Brain microvascular endothelial cell (primary cell): ENCODE measurements at places on chromosomes 3 and 15.

DNA sequence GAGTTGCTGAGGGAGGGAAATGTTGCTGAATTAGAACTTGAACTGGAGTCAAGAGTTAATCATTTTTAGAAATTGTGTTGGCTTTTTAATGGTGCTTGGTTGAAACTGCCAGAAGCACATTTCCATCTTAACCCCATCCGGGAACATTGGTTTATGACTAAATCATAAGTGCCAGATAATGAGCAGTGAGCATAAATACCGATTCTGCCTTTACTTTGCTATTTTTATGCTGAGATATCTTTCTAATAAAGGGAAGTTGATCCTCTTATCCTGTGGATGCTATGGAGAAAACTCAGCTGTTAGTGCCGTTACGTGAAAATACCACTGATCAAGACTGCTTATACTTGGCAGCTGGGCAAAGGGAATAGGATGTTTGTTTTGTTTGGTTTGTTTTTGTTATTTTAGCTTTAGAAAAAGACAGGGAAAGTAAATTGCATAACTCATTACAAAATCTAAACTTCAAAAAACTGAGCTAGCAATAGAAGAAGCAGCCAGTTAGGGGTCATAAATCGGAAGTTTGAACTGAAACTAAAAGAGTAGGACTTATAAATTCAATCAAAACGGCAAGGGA lies 813.1 kb downstream of the NAALADL2 start:
- DNase-seq: no peak

DNA sequence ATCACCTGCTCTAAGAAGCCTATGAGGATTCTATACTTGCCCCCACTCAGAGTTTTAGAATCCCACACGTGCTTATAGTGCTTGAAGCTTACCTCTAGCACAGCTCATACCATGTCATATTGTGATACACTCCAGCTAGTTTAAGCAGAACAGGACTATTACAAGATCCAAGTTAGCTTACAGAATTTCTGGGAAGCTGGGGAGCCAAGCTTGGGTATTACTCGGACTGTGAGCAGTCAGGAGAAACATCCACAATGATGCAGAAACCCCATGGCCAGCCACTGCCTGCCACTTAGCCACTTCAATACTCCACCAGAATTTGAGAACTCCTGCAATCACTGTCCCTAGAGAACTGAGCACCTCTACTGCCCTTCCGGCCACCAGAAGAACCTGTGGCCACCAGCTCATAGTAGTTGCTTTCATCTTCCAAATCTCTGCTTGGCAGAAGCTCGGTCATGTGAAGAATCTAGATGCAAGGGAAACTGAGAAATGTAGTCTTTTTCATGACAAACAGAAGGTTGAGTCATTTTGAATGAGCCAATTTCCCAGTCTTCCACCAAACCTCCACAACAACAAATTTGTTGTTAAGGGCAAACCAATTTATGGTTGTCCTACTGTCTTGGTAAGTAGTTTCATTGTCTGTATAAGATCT lies 27.7 kb upstream of the SSR3 start:
- DNase-seq: no peak

- DNase-seq: no peak
Measured at GRCh38 chr3:28906561-28907310, 374.1 kb upstream of the RBMS3 start.

DNA sequence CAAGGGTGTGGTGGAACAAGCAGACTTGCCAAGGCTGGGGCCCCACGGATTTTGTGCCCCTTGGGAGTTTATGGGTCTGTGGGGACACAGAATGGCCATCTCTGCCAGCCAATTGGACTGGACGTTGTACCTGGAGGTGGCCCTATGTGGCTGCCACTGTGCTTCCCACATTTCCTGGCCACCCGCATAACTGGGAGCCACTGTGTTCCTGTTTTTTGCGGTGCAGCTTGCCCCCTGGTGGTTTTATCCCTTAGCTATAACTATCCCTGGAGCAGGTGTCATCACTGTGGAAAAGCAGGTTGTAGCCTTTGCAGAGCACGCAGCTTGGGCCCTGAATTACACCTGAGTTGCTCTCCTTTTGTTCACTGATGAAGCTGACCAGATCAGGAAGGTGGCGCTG lies 306.3 kb downstream of the ZPLD1 start:
- no peak for DNase-seq

- DNase-seq: peak; percentile 50
Measured at GRCh38 chr3:35677797-35678196, 38.5 kb downstream of the ARPP21 start.

DNA sequence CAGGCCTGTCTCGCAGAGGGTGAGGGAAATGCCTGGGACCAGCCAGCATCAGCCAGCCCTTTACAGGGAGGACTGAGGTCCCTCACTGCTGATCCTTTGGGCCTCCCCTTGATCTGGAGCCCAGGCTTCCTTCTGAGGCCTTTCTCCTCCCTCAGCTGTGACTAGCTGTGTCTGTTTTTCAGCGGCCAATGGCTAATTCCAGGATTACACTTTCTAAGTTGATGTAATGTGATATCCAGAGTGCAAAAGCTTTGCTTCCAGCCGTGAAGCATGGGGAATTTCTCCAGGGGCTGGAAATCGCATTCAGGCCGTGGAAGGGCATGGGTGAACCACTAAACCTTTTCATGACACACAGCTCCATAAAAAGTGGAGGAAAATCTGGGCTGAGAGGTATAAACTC lies 157.6 kb downstream of the SHQ1 start:
- no peak for DNase-seq

GRCh38 chr3:5473471-5473870 lies 286.0 kb downstream of the EDEM1 start:
- no peak for DNase-seq

DNA sequence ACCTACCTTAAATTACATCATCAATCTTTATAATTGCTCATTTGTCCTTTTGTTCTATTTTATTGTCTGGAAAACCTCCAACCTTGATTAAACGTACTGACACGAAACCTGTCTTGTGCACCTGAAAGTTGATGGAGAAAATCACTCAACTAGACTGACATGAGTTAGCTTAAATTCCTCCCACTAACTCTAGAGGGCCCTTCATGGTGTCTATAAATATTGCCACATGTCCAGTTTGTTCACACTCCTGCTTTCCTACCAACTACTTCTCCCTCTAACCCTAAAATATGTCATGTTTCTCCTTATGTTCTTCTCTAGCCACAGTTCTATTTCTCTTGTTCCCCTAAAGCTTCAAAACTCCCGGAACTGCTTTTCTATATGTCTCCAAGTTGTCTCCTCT lies 59.8 kb upstream of the SGO1 start:
- DNase-seq: no peak

DNA sequence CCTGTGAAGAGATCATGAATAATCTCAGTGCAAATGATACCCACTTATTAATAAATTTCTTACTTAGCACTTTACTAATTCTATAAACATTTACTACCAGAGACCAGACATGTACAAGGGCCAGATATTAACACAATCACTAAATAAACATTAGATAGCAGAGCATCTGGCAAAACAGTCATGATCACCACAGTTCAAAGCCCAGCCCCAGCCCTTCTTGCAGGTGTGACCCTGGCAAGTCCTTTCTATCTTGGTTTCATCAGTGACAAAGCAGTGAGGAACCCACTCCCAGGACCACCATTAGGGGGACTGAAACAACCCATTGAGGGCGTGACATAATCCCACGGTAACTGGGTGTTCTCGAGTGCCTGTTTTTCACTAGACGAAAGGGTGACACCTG lies 11.6 kb downstream of the ZXDC start:
- no peak for DNase-seq

DNA sequence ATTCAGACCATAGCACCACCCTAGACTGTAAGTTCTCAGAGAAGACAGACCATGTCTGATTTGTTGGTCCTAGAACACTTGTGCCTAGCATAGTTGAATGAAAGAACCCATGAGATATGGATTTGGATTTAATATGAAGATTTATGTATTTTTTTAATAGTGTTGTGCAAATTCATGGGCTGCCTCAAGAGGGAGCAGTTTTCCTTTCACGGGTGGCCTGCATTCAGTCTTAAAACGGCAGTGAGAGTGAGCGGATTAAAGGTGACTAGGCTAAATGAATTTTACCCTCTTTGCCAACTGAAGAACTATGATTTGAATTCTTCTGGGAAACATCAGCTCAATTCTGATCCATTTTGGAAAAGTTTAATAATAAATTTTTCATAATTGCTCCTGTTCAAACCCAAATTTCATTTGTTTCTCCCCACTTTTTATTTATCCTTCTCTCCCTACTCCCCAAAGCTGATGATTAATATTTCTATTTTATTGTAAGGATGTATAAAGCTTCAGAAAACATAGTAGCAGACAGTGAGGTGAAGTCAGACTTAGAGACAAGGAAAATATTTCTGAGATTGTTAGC lies 67.3 kb downstream of the MORC1 start:
- peak; percentile 7 for DNase-seq

DNA sequence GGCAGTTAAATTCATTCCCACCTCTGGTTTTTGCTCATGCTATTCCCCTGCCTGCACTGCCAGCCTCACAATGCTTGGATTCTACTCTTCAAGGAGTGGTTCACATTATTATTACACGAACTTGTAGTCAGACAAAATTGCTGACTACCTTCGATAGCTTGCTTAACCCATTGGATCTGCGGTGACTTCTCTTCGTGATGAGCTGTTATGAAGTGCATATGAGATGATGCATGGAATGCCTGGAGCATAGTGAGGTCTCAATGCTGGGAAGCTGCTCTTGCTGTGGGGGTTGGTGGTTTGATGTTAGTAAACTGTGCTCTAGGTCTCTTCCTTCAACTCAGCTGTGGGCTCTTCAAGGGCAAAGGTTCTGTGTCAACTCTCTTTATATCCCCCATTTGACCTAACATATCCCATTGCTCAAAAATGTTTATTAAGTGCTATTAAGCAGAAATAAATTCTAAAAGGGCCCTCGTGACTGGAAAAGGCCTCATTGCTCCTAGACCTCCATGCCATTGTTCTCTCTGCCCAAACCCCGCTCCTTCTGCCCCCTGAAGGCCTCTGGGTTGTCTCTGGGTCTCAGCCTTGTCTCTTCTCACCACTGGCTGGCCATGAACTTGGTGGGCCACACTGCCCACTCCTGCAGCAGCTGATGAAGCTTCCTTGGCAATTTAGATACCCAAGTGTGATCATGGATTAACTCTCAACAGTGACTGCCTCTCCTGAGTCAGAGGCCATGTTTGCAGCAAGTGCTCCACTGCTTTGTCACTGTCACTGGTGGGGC lies 4.5 kb upstream of the SLCO2A1 start:
- no peak for DNase-seq

GRCh38 chr3:65291448-65292125 lies 603.8 kb upstream of the ADAMTS9 start:
- DNase-seq: no peak

DNA sequence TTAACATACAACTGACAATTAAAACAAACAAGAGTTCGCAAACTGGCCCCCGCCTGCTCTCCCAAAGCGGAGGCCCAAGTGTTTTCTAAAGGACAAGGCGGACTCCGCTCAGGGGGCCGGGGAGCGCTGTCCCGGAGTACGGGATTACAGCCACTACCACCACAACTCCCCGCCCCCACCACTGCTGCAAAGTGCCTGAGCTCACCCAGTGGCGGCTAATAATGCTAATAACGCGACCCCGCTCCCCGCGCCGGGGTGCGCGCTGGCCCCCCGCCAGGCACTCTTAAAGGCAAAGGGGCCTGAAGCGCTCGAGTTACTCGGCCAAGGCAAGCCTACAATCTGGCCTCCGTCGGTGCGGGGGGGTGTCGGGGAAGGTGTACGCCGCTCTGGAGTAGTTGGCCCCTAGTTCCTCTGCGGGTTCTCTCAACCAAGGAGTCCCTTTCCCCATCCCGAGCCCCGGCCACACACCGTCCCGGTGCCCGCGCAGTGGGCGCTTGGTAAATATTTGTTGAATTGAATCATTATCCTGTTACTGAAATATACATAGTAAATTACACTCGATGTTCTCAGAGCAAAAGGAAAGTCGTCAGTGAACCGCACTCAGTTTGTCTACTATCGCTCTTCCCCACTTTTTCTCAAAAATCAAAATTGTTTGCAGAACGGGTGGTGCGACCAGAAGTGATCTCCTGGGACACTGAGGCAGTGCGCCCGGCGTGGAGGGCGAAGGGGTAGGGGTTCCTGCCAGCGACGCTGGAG lies 827 bp downstream of the WNT5A start:
- peak; percentile 78 for DNase-seq

GRCh38 chr3:62768896-62769295 lies 106.3 kb downstream of the CADPS start:
- no peak for DNase-seq

GRCh38 chr3:72818092-72818773 lies 30.0 kb downstream of the SHQ1 start:
- peak; percentile 11 for DNase-seq

GRCh38 chr3:119326976-119327375 lies 32.8 kb downstream of the ARHGAP31 start:
- no peak for DNase-seq

GRCh38 chr3:14943042-14943441 lies 4.3 kb upstream of the NR2C2 start:
- no peak for DNase-seq

- no peak for DNase-seq
Measured at GRCh38 chr15:48522911-48523310, 122.6 kb downstream of the FBN1 start.

GRCh38 chr3:97089621-97090020 lies 275.2 kb downstream of the EPHA6 start:
- no peak for DNase-seq

GRCh38 chr15:71259866-71260265 lies 144.6 kb downstream of the THSD4 start:
- no peak for DNase-seq

DNA sequence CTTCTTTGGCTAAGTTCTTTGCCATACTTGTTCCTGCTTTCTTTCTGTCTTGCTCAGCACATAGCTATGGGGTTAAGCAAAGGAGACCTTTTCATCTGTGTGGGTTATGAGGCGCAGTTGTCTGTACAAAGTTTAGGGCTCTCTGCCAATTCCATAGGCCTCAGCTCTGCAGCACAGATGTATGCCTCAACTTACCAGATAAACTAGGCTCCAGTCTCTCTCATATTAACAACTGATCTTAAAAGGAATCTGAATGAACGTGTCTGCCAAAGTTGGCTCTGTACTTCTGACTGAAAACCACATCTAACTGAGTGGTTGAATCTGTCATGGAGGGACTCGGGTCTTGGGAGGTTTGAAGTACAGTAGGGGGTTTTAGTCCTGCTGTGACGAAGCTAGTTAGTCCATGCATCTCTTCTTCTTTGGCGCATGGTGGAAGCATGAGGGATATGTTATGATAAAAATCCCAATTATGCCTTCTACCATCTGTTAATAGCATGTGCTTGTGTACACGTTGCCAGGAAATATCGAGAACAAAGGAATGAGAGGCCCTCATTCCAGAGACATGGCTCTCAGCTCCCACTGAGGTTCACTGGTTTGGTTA lies 114.6 kb upstream of the TSC22D2 start:
- peak; percentile 74 for DNase-seq

GRCh38 chr3:160130950-160131349 lies 94.3 kb upstream of the C3orf80 start:
- peak; percentile 47 for DNase-seq
